Right cardiac atrium (tissue), 5 donors: ENCODE measurements at places on chromosomes 2 and 18. TPM values are rescaled to one million over a fixed set of nuclear protein-coding genes. Genes with fewer than 3 reads are reported as not detected.

- DNase-seq, result peak; percentile 74
Observed at GRCh38 chr18:37270038-37270665, 295.4 kb downstream of the CELF4 start.

DNA sequence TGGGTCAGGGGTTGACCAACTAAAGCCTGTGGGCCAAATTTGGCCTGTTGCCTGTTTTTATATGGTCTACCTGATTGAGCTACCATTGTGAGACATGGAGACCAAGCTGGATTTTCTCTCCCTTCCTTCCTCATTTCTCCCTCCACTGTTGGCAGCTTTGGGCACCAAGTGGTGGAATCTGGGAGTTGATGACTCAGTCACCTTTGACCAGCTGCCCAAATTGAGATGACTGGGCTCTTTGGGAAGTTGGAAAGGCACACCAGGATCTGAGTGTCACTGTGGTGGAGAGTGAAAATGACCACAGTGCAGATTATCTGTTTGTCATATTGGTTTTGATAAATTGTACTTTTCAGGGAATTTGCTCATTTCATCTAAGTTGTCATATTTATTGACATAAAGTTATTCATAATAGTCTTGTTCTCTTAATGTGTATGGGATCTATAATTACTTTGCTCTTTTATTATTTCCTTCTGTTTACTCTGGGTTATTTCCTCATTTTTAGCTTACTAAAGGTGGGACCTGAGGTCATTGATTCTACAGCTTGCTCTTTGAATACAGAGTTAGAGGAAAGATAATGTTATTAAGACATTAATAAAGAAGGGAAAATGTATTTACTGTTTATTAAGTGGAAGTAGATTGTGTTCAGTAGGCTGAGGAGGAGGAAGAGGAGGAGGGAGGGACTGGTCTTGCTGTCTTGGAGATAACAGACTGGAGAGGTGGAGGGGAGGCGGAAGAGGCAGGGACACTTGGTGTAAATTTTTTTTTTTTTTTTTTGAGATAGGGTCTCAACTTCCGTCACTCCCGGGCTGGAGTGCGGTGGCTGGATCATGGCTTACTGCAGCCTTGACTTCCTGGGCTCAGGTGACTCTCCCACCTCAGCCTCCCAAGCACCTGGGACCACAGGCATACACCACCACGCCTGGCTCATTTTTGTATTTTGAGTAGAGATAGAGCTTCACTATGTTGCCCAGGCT, 31.8 kb downstream of the AGFG1 start:
- DNase-seq, result no peak

DNA sequence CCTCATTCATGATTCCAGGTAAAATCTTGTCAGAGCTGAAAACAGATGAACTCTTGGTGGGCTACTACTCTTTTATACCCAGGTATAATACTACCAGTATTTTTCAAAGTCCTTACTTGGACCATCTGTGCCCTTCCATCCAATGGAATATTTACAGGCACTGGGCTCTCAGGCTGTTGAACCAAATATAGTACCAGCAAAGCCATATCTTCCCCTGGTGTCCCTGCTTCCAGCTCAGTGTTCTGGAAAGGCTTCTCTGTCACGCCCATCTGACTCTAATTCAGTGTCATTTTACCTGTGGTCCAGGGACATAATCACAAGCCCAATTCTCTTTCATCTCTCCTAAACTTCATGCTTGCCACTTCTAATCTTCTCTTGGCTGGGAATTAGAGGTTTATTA, 119.2 kb upstream of the STK17B start:
- DNase-seq, result no peak

HOXD4 gene
- polyA plus RNA-seq, result 0.29 TPM

DNA sequence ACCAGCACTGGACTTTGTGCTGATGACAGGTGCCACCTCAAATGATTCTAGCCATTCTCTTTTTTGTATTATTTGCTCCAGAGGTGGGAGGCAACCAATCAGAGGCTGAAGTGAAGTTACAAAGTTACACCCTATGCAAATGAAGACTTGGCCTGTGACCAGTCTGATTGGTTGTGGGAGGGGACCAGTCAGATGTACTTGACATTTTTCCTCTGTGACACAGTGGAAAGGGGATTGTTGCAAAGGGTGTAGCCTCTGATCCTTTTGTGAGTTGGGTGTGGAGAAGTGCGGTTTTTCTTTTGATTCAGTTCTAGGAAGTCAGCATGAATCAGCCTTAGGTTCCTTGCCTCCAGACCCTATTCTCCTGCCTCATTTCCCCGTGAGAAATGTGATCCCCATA, 244.0 kb downstream of the ARL6IP6 start:
- no peak for DNase-seq

DNA sequence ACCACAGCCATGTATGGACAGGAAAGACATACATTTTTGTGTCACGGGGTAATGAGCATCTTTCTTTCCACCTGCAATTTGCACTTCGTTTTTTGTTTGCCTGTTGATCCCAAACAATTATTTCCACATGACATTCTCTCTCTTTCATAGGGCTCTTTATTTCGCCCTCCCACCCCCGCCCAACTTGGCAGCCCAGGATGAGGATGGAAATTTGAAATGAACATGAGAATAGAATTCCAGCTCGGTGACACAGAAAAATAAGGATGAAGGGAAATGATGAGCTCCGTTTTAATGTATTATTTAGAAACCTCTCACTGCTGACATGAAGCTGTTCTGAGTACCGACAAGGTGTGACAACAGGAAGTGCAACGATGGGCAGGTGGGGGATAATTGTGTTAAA, 443.3 kb downstream of the SOCS6 start:
- DNase-seq, result no peak

- no peak for DNase-seq
Observed at GRCh38 chr2:172481507-172482262, 54.3 kb downstream of the ITGA6 start.

GRCh38 chr2:204654669-204655068, 109.4 kb downstream of the PARD3B start:
- DNase-seq, result no peak

LINC00305 gene
- polyA plus RNA-seq, result not detected

GRCh38 chr18:59286341-59286740, 13.1 kb upstream of the RAX start:
- DNase-seq, result no peak

- DNase-seq, result no peak
Observed at GRCh38 chr2:68371581-68371980, 6.5 kb downstream of the PLEK start.

SULT1C3 gene
- not detected for polyA plus RNA-seq

GRCh38 chr2:169999054-169999453, 171.8 kb downstream of the UBR3 start:
- no peak for DNase-seq

GRCh38 chr2:237515166-237515565, 28.1 kb downstream of the MLPH start:
- no peak for DNase-seq

FBXO15 gene
- 0.43 TPM for polyA plus RNA-seq

- no peak for DNase-seq
Observed at GRCh38 chr18:52615943-52616342, 275.9 kb downstream of the DCC start.

GRCh38 chr2:240789501-240790369, 30.3 kb downstream of the KIF1A start:
- peak; percentile 34 for DNase-seq

PCARE gene
- 1.1 TPM for polyA plus RNA-seq

- DNase-seq, result no peak
Observed at GRCh38 chr2:63056107-63057050, 5.7 kb downstream of the OTX1 start.

DNA sequence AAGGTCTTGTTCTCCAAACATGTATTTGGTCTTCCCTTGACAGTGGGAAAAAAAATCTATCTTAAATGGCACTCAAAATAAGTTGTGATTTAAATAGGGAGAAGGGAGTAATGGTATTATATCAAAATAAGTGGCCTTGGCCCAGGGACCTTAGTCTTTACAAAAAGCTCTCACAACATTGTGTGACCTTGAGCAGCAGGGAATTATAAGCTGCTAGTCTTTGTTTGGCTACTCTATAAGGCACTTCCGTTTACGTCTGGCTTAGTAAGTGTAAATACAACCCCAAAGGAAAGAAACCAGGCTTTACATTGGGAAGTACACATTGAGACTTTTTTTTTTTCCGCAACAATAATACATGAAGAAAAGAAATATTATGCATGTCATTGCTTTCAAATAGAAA, 734.0 kb upstream of the LINC00305 start:
- DNase-seq, result no peak

- no peak for DNase-seq
Observed at GRCh38 chr2:189440644-189440946, 679 bp upstream of the WDR75 start.

- no peak for DNase-seq
Observed at GRCh38 chr2:2142345-2142744, 188.7 kb downstream of the MYT1L start.

- no peak for DNase-seq
Observed at GRCh38 chr18:15198116-15198389, 450.1 kb downstream of the ANKRD30B start.

ABCB11 gene
- polyA plus RNA-seq, result 0.07 TPM

IL1RL1 gene
- 5.7 TPM for polyA plus RNA-seq

DNA sequence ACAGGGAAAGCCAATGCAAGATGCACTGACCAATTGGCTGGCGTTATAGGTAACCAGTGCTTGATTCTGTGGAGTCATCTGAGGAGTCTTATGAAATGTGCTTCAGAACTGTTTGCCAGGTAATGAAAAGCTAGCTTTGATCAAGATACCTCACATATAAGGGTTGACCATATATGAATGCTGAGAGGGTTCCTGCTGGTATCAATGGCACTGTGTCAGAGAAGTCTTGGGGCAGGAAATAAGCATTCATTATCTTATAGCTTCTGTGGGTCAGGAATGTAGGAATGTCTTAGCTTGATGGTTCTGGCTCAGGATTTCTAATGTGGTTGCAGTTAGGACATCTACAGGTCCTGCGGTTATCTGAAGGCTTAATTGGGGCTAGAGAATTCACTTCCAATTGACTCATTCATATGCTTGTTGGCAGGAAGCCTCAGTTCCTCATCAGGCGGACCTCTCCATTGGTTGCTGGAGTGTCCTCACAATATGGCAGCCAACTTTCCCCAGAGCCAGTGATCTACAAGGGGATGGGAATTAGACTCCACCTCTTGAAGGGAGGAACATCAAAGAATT, 22.1 kb upstream of the TCF7L1 start:
- no peak for DNase-seq

GRCh38 chr2:237931205-237931721, 35.6 kb upstream of the UBE2F start:
- DNase-seq, result no peak

- no peak for DNase-seq
Observed at GRCh38 chr2:217120429-217120828, 260.6 kb upstream of the TNP1 start.

- no peak for DNase-seq
Observed at GRCh38 chr18:11284811-11285210, 135.4 kb upstream of the PIEZO2 start.

REEP1 gene
- polyA plus RNA-seq, result 16.5 TPM

- no peak for DNase-seq
Observed at GRCh38 chr2:138432971-138433370, 68.6 kb upstream of the SPOPL start.

- peak; percentile 70 for DNase-seq
Observed at GRCh38 chr2:230865766-230866755, 1.3 kb downstream of the ITM2C start.

GRCh38 chr2:201820383-201821007, 14.2 kb downstream of the CDK15 start:
- no peak for DNase-seq

DNA sequence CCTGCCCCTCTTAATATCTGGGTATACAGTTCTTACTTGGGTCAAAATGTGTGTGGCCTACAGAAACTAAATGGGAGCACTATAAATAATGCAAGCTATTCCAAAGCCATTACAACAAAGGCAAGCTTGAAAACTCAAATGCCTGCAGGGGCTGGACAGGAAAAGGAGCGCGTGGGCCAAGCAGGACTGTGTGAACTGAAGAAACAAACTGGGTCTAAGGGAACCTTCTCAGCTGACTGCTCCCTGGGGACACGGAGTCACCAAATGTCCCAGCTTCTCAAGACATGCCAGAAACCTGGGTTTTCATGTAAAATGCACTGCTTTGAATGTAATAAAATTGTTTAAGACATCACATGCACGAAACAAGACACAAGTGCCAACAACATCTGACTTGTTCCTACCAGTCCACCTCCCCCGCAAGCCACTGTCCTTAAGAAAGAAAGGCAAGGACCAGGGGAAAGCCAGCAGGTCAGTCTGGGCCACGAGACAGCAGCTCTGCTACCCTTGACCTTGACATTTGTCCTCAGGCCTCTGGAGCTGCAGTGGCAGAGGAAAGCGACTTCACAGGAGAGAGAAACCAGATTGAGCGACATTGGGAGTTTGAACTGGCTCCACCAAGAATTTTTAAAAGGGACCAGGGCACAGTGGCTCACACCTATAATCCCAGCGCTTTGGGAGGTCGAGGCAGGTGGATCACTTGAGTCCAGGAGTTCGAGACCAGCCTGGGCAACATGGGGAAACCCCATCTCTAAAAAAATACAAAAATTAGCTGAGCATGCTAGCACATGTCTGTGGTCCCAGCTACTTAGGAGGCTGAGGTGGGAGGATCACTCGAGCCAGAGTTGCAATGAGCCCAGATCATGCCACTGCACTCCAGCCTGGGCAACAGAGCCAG, 89.7 kb upstream of the SH3BP4 start:
- peak; percentile 53 for DNase-seq

- DNase-seq, result no peak
Observed at GRCh38 chr2:70922235-70923234, 13.2 kb upstream of the ATP6V1B1 start.

GRCh38 chr18:63267975-63268721, 51.4 kb downstream of the BCL2 start:
- DNase-seq, result no peak

- no peak for DNase-seq
Observed at GRCh38 chr2:30663806-30664205, 143.4 kb downstream of the CAPN13 start.

DNA sequence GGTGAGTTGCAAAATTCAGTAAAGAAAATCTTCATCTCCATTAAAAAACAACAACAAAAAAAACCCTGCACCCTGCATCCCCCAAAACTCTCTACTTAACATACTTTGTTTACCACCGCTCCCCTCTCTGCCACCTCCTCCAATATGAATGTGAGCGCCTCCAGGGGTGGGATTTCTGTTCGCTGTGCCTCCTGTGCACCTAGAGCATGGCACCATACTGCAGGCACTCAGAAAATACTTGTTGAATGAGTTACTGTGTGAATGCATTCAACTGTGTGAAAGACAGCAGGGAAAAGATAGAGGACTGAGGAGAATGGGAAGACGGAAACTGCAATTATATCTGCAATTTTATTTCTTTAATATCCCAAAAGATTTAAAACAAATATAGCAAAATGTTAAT, 4.5 kb downstream of the CEBPZ start:
- no peak for DNase-seq

DNA sequence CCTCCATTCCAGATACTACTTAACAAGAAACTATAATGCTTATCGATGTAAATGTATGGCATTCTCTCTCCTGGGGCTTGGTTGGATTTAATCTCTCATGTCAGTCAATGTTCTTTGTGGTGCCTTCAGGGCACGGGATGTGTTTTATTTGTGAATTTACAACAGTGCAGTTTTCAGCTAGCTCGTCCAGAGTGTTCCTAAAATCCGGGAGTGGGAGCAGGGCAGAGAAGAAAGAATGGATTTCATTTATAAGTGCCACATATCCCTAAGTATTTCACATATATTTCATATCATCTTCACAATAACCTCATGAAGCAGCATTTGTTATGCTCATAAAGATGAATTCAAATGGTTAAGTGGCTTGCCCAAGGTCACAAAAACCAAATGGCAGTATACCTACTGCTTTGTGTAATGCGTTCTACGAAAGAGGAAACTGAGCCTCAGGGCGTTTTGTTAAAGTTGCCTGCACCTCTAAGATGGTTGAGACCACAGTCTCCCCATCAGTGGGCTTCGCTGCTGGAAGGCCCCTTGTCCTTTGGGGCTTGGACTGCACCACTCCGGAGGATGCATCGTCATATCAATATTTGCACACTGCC, 134.7 kb upstream of the MGAT5 start:
- DNase-seq, result no peak
